LHCN-M2 (cell line): ENCODE measurements at places on chromosomes 5 and 9.
A peak's percentile ranks its signal among the peaks of the same experiment; 100 is the strongest.

DNA sequence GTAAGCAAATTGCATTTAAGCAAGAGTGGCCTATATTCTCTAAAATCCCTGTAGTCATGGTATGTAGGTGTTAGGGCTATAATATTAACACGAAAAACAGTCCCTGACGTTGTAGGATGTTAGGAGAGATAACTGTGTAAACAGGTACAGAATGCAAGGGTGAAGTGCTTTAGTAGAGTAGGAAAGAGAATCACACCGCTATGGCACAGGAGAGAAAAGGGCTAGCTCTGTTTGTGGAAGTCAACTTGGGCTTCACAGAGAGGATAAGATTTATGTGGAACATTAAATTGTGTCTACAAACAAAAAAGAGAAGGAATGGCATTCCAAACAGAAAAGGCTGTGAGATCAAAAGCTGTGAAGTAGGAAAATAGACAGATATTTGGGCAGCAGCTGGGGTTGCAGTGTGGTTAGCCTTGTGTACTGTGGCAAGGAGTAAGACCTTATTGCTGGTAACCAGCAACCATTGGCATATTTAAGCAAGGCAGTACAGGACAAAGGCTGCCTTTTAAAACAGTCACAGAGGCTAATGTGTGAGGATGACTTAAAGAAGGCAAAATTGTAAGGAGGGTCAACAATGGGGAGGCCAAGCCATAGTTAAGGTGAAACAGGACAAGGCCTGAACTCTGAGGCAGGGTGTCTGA lies 337.5 kb upstream of the ADAMTSL1 start:
- no peak for DNase-seq

- peak; percentile 52 for DNase-seq
Measured at GRCh38 chr9:33158843-33159776, 8.0 kb downstream of the B4GALT1 start.

GRCh38 chr5:8376478-8376877 lies 507.5 kb downstream of the MTRR start:
- no peak for DNase-seq

GRCh38 chr5:79436821-79437220 lies 77.1 kb downstream of the HOMER1 start:
- DNase-seq, result no peak

DNA sequence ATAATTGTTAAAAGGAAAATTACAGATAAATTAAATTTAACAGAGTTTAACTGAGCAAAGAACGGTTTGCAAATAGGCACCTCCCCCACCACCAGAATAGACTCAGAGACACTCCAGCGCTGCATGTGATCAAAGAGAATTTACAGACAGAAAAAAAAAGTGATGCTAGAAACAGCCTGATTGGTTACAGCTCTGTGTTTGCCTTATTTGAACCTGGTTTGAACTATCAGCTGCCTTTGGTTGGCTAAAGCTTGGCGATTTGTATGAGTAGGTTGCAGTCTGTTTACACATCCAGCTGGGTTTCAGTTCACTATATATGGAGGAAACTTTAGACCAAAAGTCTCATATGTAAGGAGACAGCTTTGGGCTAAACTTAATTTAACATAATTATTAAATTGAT lies 249.1 kb downstream of the ENC1 start:
- DNase-seq, result no peak

DNA sequence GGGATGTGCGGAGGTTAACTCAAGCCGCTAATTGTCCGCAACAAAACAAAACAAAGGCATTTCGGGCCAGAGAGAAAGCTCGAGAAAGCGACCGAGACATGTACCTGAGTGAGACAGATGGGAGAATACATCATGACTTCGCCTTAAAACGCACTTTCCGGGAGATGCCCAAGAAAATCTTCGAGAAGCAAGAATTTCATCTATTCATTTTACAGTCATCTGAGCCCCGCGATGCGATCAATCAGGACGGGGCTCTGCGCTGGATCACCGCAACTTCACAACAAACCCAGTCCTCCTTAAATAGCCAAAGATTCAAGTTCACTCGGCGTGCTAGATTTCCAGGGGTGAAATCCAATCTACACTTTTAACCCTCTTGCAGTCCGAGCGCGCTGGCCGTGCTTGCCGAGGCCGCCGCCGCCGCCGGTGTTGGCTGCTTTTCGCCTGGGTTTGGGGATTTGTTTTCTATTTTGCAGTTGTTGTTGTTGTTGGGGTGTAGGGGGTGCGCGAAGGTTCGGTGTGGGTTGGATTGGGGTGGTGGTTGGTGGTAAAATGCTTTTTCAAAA lies 482 bp downstream of the NFIB start:
- peak; percentile 51 for DNase-seq

- peak; percentile 43 for DNase-seq
Measured at GRCh38 chr5:39761199-39761950, 336.6 kb upstream of the DAB2 start.

- peak; percentile 25 for DNase-seq
Measured at GRCh38 chr5:14337593-14337992, 194.5 kb downstream of the TRIO start.

DNA sequence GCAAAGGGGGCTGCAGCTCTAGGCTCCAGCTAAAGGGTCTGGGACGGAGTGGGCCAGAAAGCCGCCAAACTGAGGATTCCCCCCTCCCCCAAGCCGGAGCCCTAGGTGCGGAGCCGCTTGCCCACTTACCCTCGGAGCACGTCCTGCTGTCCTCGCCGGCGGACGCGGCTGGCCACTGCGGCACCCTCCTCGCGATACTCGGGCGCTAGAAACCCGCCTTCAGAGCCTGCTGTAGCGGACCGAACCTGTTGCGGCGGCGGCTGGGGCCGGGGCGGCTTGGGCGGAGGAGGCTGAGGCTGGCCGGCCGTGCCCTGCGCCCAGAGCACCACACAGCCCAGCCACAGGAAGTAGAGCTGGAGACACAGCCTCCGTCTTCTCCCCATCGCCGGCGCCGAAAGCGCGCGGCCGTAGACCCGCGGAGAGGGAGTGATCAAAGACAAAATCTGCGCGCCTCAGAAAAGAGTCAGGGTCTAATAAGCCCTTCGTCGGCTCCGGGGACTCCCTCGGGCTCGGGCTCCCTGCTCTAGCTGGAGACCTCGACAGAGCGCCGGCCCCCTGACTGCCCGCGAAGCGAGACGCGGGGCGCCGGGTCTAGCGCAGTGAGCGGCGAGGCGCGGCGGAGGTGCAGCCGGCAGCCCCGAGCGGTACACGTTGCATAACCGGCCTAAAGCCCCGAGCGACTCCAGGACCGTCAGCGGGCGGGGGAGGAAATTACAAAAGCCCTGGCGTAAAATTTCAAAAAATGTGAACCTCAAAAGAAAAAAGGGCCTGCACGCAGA lies 635 bp downstream of the FBN2 start:
- peak; percentile 49 for DNase-seq

DNA sequence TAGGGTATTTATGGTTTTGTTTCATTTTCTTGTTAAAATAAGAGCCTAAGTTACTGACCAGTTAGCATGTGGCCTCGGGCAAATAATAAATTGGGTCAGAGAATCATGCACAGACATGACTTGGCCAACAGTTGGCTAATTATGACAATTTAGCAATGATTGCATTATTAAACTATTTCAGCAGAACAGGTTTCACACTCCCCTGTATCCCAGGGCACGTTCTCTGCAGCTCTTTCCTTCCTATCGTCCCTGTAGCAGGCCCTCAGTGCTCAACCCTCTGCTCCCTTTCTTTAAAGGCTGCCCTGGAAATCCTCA lies 167.9 kb downstream of the TSSK1B start:
- DNase-seq, result no peak

GRCh38 chr5:179114756-179115155 lies 54.6 kb downstream of the ZNF354C start:
- DNase-seq, result no peak

- no peak for DNase-seq
Measured at GRCh38 chr5:12292610-12293204, 388.5 kb upstream of the CTNND2 start.

DNA sequence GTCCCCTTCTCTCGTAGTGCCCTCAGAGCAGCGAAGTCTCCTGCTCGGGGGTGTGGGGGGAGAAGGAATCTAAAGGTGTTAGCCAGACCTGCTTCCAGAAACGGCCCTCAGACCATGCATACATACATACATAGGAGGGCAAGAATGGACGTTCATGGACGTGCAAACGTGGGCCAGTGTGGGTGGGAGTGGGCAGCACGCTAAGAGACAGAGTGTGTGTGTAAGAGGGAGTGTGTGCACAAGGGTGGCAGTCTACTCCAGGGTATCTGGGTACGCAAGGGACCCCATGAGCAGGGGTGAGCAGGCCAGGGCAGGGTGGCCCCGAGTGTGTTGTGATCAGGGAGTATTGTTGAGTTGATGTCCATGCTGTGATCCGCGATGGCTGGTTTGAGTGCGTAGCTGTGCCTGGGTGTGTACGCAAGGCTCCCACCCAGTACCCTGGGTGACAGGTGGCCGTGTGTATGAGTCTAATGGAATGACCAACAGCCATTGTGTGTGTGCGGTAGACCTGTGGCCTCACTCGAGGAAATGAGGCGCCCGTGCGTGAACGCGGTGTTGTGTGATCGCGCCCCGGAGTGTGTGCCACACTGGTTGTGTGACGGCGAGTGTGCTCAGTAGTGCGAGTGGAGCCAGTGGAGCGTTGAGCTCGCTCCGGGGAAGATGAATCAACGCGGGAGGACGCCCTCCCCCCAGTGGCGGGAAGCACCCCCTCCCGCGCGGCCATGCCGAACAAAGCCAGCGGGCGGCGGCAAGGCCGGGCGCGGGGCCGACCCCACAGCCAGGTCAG lies 826 bp downstream of the GPRIN1 start:
- no peak for DNase-seq

GRCh38 chr5:169050636-169051035 lies 250.3 kb downstream of the SLIT3 start:
- DNase-seq, result no peak

GRCh38 chr5:144142824-144143162 lies 27.7 kb downstream of the YIPF5 start:
- no peak for DNase-seq

DNA sequence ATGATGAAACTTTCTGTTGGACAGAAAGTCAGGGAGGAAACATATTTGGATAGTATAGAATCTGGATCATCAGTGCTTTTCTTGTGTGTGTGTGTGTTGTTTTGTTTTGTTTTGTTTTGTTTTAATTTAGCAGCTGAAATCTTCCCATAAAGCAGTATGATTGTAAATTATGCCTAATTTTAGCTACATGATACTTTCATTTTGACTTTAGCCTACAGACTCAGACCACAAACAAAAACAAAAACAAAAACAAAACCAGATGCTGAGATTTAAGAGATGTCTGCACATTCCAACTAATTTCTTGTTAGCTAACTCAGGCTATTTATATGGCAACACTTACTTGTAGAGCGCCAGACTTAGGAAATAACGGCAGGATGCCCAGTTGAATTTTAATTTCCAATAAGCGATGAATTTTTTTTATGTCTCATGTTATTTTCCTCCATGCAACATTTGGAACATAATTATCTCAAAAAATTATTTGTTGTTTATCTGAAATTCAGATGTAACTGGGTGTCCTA lies 119.5 kb upstream of the TRPC7 start:
- no peak for DNase-seq

DNA sequence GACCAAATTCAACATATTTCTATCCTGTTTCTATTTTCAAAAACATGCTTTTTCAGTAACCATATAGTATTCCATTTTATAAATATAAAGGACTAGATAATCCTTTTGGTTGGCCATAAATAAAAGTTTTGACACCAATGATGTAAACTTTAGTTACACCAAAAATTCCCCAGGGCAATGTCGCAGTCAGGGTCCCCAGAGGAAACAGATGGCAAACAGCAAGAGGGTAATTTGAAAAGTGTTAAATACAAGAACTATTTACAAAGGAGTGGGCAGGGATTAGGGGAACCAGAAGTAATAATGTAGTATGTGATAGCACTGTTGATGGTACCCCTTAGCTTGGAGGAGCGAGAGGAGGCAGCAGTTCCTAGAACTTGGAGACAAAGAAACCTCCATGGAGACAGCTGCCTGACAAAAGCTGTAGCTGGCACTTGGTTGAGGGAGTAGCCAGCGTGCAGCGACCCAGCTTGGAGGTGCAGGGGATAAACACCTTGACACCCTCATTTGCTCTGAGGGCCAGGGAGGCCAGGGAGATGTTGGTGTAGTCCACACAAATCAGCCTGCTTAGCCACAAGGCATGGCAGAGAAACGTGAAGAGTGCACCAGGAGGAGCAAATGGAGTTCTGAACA lies 18.3 kb upstream of the MSANTD3 start:
- no peak for DNase-seq

DNA sequence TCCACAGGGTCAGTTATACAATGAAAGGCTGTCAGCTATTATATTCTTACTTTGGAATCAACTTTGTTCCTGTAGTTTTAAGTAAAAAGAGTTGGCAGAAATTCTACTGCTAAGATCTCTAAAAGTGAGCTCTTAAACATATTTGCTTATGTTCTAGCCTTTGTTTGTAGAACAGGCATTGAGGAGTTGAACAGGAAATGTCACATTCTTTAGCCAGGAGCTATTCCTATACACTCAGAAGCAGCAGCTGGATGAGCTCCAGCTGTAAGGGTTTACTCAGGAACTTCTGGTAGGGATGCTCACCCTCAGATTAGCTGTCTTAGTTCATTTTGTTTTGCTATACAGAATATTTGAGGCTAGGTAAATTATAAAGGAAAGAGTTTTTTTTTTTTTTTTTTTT lies 22.4 kb upstream of the SPINK14 start:
- DNase-seq, result no peak

DNA sequence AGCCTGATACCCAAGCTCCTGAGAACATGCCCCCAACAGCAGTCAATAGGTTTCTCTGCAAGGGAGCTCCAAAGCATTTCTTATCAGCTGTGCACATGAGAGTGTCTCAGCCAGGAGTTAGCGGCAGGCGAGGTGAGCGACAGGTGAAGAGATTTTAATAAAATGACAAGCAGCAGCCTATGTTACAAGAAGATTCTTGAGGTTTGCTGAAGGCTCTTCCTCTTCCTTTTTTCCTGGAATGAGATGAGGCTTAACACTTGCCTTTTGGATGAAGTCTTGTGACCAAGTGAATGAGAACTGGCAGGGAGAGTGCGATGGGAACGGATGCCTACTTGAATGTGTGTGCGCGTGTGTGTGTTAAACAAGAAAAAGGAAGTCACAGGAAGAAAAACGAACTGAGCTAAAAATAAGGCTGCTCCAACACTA lies 76.1 kb downstream of the SHB start:
- no peak for DNase-seq

DNA sequence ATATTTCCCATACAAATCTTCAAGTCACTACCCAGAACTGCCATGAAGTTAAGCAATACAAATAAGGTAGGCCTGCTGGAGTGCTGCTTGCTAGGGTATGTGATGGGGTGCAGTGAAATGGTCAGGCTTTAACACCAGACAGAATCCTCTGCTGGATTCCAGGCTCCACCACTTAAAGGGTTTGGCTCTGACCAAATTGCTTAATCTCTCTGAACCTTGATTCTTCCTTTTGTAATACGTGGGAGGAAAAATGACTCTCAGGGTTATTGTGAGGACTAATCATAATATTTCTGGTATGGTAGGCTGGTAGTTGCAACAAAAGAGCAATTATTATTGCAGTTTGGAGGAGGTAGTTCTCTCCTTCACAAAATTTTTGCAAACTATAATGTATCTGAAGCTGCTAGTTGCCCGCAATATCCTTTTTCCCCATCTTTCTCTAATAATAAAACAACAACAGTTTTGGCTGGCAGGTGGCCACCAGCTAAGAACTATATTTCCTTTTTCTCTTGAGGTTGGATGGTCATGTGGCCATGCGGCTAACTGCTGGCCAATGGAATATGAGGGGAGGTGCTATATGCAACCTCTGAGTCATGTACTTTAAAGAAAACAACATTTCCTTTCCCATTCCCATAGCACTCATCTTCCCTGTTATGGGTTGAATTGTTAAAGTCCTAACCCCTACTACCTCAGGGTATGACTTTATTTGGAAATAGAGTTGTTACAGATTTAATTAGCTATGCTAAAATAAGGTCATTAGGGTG lies 44.1 kb downstream of the CCL28 start:
- peak; percentile 18 for DNase-seq
